ENCODE measurements at places on chromosomes 7 and 10.
A peak's percentile ranks its signal among the peaks of the same experiment; 100 is the strongest.

GRCh38 chr10:60338786-60339185 is 50.9 kb downstream of the ANK3 start:
- DNase-seq = no peak

DNA sequence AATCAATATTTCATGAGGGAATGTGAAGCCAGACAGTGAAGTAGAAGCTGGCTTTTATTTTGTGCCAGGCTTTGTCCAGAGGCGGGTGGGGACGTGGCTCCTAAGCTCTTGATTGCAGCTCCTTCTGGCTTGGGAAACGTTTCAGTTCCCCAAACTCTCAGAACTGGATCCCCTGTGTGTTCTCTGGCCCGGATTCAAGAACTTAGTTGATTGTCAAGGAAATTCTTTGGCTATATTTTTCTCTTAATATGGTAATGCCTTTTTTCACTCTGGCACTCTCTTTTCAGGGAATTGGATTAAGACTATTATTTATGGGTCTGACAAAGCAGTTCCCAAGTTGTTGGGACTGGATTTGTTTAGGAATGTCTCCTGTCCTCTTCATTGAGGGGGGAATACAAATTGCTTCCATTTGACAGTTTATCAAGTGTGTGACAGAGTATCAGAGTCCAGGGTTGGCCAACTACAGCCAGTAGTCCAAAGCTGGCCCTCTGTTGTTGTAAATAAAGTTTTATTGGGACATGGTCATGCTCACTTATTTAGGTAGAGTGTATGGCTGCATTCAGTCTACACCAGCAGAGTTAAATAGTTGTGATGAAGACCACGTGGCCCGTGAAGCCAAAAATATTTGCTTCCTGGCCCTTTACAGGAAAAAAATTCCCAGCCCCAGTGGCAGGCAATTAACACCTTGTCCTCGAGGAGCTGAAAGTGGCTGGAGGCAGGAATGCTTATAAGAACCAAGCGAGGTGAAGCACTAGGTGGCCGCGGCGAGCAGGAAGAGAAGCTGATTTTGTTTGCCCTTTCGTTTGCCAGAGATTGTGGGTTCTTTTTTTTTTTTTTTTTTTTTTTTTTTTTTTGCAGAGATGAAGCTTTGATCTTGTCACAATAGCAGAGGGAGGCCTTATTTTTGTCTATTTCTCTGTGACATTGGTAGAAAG is 34.3 kb downstream of the HTRA1 start:
- peak; percentile 19 for DNase-seq

GRCh38 chr10:30705625-30706149 is 76.1 kb upstream of the LYZL2 start:
- DNase-seq = no peak

DNA sequence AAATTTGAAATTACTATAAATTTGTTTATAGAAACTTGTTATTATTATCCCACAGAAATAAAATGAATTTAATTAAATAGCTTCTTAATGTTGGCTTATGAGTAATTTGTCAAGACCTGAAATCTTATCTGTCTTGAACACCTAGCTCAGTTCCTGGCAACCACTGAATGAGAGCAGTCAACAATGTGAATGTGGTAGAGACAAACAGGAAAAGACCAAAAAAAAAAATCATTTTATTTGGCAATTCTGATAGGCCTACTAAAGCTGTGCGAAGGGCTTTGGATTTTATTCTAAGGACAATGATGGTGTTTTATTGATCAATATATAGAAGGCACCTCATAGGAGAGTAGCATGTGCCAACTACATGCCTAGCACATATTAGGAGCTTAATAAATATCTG is 127.8 kb upstream of the RSU1 start:
- no peak for DNase-seq

DNA sequence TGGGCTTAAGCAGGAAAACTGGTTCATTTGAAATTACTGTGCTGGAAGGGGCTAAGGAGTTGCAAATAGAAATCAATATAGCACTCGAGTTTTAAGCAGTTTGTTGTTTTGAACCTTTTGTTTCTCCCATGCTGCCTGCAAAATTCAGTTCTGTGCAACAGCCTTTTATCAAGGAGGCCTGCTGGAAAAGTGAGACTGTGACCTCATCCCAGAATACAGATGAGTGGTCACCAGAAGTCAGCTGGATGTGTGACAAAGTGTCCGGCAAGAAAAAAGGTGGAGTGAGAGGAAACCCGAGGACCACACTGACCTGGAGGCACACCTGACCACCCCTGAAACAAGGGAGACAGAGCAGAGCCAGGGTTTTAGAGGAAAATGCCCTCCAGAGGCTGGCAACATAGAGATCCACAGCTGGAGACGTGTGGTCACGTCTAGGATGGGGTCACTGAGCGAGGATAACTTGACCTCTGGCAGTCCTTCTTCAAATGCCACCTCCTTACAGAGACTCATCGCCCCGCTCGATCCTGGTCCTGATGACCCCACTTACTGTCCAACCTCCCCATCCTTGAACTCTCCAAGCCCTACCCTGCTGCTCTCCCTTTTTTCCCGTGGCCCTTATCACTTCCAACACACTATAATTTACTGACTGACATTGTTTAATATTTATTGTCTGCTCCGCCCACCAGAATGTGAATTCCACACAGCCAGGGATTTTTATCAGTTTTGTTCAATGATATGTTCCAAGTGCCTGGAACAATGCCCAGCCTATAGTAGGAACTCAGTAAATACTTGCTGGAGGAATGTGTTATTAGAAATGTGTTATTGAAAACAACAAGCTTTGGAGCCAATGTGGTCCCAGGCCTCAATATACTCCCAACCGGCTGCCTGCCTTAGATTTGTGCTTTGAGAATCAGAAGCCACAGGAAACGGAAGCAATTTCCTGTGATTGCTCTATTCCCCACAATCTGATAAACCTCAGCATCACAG is 243.8 kb downstream of the GLI3 start:
- DNase-seq = no peak

GRCh38 chr10:58010073-58010702 is 257.5 kb downstream of the IPMK start:
- DNase-seq = no peak

DNA sequence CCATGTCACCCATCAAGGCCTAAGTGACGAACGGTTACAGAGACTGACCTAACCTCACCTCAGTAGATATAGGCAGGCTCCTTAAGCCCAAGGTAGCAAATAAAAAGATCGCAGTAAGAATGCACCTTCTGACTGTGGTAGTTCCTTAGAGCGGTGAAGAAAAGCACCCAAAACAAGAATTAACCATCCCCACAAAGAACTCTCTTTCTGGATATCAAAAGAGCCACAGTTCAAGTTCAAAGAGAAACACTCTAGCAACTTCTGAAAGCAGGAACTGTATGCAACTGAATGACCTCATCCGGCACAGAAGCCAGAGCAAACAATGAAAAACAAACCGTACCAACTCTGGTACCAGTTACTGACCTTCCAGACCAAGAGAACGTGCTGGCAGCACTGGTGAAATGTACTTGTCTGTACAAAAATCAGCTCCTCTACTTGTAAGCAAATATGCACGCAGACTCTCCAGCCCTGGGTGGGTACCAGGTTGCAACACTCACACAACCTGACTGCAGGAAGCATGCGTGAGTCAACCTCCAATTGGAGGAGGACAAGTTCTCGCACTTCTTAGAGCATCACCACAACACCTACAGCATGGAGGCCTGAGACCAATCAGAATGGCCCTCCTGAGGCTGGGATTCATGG is 202.7 kb downstream of the FAM107B start:
- DNase-seq = peak; percentile 59

DNA sequence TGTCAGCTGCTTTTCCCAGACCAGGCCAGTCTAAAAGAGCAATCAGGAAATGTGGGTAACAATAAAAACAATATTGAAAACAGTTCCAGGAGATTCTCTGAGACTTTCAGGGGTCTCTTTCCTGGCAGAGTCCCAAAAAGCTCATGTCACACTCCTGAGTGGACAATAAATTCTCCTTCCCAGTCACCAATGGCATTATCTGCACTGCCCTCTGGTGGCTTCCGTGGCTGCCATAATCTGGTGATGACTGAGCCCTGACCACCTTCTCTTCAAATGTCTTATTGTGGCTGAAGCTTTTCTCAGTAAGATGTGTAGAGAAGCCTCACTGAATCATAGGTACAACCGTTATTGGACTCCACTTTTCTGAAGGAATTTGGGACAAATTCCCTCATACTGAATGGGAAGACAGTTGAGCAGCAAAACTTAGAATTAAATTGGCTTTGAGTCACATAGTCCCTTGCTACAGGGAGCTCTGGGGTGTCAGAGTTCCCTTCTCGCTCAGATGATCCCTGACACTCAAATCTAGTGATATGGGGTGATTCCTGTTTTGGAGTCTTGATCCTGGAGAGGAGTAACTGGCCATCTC is 24.4 kb upstream of the ASAH2 start:
- DNase-seq = peak; percentile 43

DNA sequence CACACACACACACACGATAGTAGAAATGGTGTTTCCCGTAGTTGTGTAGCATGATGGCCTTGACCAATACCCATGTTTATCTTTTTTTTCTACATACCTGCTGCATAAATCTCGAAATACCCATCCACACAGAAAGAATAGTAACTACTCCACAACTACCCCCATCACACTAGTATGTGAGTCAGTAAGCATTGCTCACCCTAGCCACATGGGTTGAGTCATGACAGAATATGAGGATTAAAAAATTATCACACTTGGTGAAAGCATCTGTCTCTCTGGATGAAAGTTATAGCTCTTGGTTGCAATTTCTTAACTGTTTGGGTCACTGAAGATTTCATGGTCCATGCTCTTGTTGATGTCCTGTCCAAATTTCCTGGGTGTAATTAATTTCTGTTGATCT is 103.4 kb upstream of the MDFIC start:
- DNase-seq = no peak

GRCh38 chr7:131164025-131164925 is 163.4 kb upstream of the MKLN1 start:
- DNase-seq = peak; percentile 3

GRCh38 chr10:1561731-1562337 is 175.5 kb downstream of the ADARB2 start:
- DNase-seq = no peak

DNA sequence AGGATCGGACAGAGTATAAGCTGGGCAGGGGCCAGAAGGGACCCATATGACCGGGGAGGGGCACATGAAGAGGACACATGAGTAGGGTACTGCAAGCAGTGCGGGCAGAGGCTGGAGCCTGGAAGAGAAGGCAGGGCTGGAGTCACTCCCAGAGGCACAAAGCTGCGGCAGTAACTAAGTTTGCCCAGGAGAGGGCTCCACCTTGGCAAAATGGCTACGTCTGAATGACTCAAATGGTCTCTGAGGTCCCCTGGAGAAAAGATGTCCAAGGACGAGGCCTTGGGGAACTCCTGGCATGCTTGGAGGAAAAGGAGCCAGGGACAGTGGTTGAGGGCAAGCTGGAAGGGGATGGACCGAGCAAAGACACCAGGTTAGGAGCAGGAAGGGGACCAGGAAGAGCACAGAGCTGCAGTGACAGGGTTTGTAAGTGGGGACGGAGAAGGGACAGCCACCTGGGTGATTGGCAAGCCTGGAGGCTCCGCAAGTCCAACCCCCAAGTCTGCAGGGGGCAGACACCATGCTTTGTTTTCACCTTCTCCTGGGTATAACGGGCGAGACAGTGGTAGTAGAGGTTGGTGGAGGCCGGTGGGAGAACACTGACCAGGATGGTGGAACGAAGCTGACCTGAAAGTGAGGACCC is 43.1 kb upstream of the LBX1 start:
- peak; percentile 51 for DNase-seq

- DNase-seq = peak; percentile 35
Observed at GRCh38 chr7:101243646-101244374, 1.1 kb downstream of the FIS1 start.

GRCh38 chr10:31958856-31959255 is 30.2 kb upstream of the ARHGAP12 start:
- no peak for DNase-seq
